ENCODE measurements at places on chromosomes 1 and 21.
A peak's percentile ranks its signal among the peaks of the same experiment; 100 is the strongest.

DNA sequence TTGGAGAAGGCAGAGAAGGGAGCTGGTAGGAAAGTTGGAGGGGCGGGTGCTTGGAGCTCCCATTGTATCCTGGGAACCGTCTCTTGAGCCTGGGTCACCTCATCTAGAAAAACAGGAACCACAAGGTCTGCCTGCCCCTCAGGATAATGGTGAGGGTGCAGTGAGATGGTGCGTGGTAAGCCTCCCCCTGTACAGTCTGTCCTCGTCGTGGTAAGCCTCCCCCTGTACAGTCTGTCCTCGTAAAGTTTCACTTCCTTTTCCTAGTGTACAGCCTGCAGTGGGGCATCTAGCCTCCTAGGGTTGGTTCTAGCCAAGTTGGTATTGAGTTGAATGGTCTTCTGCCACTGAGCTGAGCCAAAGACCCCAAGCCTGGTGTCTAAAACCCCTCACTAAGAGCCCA is 66.5 kb upstream of the IGSF21 start:
- H3K27me3 ChIP-seq = no peaks in the 10 kb centered on the region
- no peak for DNase-seq
- no peak overlapping the region for H3K4me3 ChIP-seq
- H3K27ac ChIP-seq = no peak overlapping the region

DNA sequence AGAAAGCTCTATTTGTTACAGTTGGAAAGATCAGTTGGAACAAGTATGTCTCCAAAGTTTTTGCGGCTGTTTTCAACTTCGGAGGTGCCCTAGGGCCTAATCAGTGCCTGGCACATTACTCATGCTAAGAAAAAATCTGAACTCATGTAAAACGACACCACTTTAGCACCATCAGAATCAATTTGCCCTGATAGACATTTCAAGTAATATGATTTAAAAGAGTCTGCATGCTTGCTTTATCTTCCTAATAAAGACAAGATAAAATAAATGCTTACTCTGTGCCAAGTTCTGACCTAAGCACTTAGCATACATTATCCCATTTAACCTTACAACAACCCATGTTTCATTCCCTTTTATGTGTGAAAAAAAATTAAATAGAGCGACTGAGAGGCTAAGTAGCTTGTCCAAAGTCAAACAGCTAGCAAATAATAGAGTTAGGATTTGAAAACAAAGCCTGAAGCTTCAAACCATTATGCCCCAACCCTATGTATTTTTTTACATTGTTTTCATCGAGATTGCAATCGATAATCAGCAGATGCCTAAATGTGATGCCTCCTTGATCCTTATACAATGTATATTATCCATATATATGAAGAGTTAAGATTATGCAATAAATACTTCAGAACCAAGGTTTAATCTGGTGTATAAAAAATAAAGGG is 91.3 kb downstream of the DENND1B start:
- H3K27ac ChIP-seq = no peak overlapping the region
- DNase-seq = no peak
- H3K4me1 ChIP-seq = peaks cover 6% of the 10 kb centered on the region

DNA sequence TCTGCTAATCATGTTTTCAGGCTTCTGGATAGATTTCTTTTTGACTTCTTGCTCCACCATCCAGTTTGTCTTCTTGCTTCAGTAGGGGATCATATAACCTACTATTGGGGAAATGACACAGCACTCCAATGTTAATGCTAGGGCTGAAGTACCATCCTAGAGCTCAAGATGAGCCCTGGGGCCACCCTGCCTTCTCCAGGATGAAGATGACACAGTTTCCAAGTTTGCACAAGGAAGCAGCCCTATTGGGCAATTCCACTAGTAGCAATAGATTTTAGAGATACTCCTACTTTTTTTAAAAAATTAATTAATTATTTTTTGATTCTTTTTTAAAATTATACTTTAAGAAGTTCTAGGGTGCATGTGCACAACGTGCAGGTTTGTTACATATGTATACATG is 11.3 kb upstream of the KLF18 start:
- no peak overlapping the region for H3K4me3 ChIP-seq
- H3K27ac ChIP-seq = no peak overlapping the region
- H3K27me3 ChIP-seq = peaks cover 15% of the 10 kb centered on the region
- H3K36me3 ChIP-seq = no peaks in the 10 kb centered on the region
- DNase-seq = no peak

DNA sequence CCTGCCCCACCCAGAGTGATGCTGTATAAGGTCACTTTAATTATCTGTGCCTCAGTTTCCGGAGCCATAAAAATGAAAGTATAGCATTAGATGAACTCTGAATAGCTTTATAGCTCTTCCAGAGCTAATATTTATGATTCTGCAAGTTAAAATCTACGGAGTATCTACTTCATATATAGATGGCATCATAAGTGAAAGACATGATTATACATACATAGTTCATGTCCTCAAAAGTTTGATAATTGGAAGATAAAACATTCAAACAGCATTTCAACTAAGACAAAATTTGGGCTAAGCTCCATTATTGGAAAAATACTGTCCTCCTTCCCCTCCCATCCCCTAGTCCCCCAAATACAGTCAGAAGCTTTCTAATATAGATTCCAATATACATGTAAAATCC is 4.2 kb downstream of the AKT3 start:
- H3K27ac ChIP-seq = no peak overlapping the region
- DNase-seq = no peak
- peaks cover 21% of the 10 kb centered on the region for H3K27me3 ChIP-seq

GRCh38 chr1:62621907-62622306 is 24.6 kb downstream of the ANGPTL3 start:
- no peak for DNase-seq
- H3K36me3 ChIP-seq = no peaks in the 10 kb centered on the region
- H3K27me3 ChIP-seq = no peaks in the 10 kb centered on the region
- H3K27ac ChIP-seq = no peak overlapping the region
- no peaks in the 10 kb centered on the region for H3K4me1 ChIP-seq

GRCh38 chr1:101264697-101265096 is 27.9 kb downstream of the S1PR1 start:
- H3K27ac ChIP-seq = peak overlapping the region; percentile 59
- DNase-seq = no peak
- no peaks in the 10 kb centered on the region for H3K27me3 ChIP-seq

- DNase-seq = peak; percentile 78
- H3K36me3 ChIP-seq = no peaks in the 10 kb centered on the region
Measured at GRCh38 chr1:23980728-23981070, 572 bp upstream of the SRSF10 start.

DNA sequence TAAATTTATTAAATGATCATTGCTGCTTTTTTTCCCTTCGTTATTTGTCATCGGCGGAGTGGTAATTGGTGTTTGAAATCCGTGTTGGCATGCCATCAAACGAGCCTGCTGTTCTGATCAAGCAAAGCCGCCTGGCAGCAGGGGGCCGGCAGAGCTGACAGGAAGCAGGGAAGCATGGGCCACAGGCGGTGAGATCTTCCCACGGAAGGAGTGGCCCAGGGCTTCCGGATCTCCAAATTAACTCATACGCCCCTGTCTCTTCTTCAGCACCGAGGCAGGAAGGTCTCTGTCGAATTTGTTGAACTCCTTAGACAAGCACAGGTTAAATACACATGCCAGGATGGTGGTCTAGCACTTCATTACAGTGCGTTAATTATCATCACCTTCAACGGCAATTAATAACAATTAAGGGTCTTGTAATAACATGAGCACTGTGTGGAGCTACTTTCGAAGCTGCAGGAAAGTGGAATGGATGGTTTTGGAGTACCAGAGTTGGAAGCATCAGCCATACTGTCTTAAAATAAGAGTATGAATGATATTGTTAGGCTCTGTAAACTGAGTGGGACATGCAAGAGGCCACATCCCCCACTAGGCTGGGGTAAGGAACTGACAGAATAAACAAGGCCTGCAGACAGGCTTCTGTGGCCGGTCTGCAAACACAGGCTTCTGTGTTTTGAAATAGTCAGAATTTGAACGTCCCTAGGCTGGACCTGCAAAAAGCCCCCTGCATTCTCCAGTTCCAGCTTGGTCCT is 199.4 kb upstream of the DAB1 start:
- no peaks in the 10 kb centered on the region for H3K36me3 ChIP-seq
- H3K27me3 ChIP-seq = no peaks in the 10 kb centered on the region
- no peak for DNase-seq
- peaks cover 6% of the 10 kb centered on the region for H3K4me1 ChIP-seq
- no peak overlapping the region for H3K4me3 ChIP-seq

GRCh38 chr1:113094506-113094905 is 21.5 kb downstream of the LRIG2 start:
- H3K4me1 ChIP-seq = peaks cover 8% of the 10 kb centered on the region
- no peak overlapping the region for H3K4me3 ChIP-seq
- no peaks in the 10 kb centered on the region for H3K27me3 ChIP-seq
- DNase-seq = no peak

DNA sequence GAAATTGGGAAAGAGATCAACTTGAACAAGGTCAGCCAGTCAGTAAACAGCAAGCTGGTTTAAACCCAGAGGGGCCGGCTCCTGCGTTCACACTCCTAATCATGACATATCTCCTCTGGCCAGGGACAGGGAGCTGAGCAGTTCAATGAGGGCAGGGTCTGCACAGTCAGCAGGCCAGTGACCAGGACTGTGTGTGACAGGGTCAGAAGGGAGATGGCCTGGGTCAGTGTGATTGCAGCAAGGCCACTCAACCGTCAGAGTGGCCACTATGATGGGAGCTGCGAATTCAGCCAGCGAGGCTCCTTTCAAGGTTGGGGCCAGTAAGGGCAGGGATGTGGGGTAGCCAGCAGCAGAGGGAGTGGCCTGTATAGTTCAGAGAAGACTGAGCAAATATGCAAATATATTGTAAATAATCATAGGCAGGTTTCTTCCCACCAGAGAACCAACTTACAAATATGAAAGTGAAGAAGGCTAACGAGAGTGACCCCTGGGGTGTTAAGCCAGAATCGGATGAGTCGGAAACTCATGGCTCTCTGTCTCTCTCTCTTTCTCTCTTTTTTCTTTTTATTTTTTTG is 20.0 kb downstream of the NOL9 start:
- H3K4me3 ChIP-seq = no peak overlapping the region
- H3K27me3 ChIP-seq = no peaks in the 10 kb centered on the region
- DNase-seq = no peak
- H3K27ac ChIP-seq = peak overlapping the region; percentile 26
- H3K36me3 ChIP-seq = peaks cover 37% of the 10 kb centered on the region

DNA sequence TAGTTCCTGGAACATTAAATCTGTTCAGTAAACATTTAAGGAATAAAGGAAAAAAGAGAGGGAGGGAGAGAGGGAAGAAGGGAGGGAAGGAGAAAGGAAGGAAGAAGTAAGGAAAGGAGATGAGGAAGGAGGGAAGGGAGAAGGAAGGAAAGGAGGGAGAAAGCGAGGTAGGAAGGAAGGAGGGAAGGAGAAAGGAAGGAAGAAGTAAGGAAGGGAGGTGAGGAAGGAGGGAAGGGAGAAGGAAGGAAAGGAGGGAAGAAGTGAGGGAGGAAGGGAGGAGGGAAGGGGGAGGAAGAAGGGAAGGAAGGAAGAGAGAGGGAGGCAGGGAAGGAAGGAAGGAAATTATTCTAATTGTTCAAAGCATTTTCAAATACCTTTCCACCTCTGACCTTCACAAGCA is 77.2 kb upstream of the JUN start:
- no peaks in the 10 kb centered on the region for H3K27me3 ChIP-seq
- no peak overlapping the region for H3K4me3 ChIP-seq
- H3K36me3 ChIP-seq = no peaks in the 10 kb centered on the region
- peaks cover 5% of the 10 kb centered on the region for H3K4me1 ChIP-seq
- DNase-seq = no peak
- H3K27ac ChIP-seq = no peak overlapping the region

- H3K36me3 ChIP-seq = peaks cover 15% of the 10 kb centered on the region
- H3K4me1 ChIP-seq = peaks cover 57% of the 10 kb centered on the region
- no peak overlapping the region for H3K27ac ChIP-seq
- no peak for DNase-seq
- H3K4me3 ChIP-seq = no peak overlapping the region
Measured at GRCh38 chr1:54371038-54371941, 34.9 kb downstream of the SSBP3 start.

DNA sequence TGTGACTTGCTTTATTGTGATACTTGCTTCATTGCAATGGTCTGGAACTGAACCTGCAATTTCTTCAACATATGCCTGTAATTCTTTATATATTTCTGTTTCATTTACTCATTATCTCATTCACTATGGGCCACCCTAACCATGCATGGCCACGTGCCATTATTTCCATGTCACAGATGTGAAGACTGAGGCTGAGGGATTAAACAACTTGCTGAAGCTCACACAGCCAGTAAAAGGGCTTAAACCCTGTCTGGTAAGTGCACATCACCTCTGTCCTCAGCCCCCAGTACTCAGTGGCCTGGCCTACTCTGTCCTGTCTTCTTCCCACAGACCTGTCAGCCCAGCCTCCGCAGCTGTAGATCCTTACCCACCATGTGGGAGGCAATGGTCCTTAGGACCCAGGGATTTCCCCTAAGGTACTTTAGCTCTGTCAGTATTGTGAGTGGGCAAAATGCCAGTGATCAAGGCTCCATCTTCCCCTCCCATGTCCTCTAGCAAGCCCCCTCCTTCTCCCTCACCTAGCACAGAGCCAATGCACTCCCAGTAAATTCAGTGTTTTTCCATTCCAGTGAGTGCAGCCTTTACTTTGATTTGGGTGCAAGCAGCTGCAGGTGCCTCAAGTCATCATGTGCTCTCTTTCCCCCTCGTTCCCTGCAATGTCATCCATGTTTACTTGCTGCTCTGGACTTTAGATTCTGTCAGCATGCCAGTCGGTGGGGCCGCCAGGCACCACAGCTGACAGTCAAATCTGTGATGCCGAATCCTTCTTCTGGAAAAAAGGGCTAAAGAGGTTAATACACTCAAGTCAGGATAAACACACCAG is 228.2 kb upstream of the PROX1 start:
- H3K4me3 ChIP-seq = no peak overlapping the region
- no peaks in the 10 kb centered on the region for H3K36me3 ChIP-seq
- no peak for DNase-seq
- no peaks in the 10 kb centered on the region for H3K27me3 ChIP-seq
- no peak overlapping the region for H3K27ac ChIP-seq

DNA sequence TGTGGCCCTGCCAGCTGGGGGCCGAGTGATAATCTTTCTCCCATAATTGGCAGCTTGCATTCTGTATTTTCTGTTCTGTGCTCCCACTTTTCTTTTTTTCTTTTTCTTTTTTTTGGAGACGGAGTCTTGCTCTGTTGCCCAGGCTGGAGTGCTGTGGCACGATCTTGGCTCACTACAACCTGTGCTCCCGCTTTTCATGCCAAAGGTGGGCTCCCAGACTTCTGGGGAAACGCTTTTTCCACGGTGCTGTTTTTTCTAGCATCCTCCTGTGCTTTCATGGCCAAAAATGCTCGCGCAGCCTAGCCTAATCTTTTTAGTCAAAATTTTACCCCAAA is 585 bp upstream of the AHCTF1 start:
- H3K36me3 ChIP-seq = peaks cover 17% of the 10 kb centered on the region
- peak overlapping the region; percentile 90 for H3K27ac ChIP-seq
- H3K4me1 ChIP-seq = peaks cover 42% of the 10 kb centered on the region
- DNase-seq = no peak
- peak overlapping the region; percentile 94 for H3K4me3 ChIP-seq

GRCh38 chr1:242196101-242196500 is 197.2 kb upstream of the MAP1LC3C start:
- no peak overlapping the region for H3K4me3 ChIP-seq
- no peak overlapping the region for H3K27ac ChIP-seq
- H3K4me1 ChIP-seq = no peaks in the 10 kb centered on the region
- no peaks in the 10 kb centered on the region for H3K27me3 ChIP-seq

GRCh38 chr1:168365719-168366479 is 85.2 kb downstream of the TBX19 start:
- no peak overlapping the region for H3K27ac ChIP-seq
- H3K27me3 ChIP-seq = no peaks in the 10 kb centered on the region
- H3K4me1 ChIP-seq = peaks cover 7% of the 10 kb centered on the region
- H3K36me3 ChIP-seq = no peaks in the 10 kb centered on the region
- DNase-seq = no peak
- H3K4me3 ChIP-seq = no peak overlapping the region

- no peak for DNase-seq
- H3K36me3 ChIP-seq = peaks cover 33% of the 10 kb centered on the region
- no peaks in the 10 kb centered on the region for H3K27me3 ChIP-seq
- peak overlapping the region; percentile 20 for H3K27ac ChIP-seq
- peaks cover 19% of the 10 kb centered on the region for H3K4me1 ChIP-seq
Measured at GRCh38 chr1:46039571-46040052, 92.8 kb downstream of the PIK3R3 start.

Measured in spleen (tissue), 13 donors.